ENCODE measurements at places on chromosomes 3 and 15. TPM values are rescaled to one million over a fixed set of nuclear protein-coding genes. Genes with fewer than 3 reads are reported as not detected.

DNA sequence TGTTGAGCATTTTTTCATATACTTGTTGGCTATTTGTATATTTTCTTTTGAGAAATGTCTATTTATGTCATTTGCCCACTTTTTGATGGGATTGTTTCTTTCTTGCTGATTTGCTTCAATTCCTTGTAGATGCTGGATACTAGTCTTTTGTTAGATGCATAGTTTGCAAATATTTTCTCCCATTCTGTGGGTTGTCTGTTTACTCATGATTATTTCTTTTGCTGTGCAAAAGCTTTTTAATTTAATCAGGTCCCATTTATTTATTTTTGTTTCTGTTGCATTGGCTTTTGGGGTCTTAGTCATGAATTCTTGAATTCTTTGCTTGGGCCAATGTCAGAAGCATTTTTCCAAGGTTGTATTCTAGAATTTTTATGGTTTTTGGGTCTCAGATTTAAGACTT, 251.7 kb downstream of the WNT5A start:
- no peak for DNase-seq

The MB21D2 gene
- 14.7 TPM for polyA plus RNA-seq

GRCh38 chr15:39808909-39809308, 26.3 kb upstream of the FSIP1 start:
- no peak for DNase-seq

DNA sequence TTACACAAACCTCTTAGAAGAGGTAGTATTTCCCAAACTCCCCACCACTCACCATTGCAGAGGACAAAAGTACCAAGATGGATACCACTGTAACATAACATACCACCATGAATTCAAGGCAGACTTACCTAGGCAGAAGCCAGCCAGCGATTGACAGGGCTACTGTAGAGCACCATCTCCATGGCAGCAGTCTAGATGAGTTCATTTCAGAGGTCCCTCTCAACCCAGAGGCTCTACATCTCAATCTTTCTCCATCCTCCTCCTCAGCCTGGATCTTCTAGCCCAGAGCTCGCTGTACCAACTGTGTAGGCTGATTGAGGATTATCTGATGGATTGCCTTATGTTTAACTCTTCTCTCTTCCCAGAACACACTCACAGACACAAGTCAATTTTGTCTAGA, 2.0 kb upstream of the PLIN1 start:
- no peak for DNase-seq
